Caco-2 (cell line): ENCODE measurements at places on chromosomes 12 and 14. TPM values are rescaled to one million over a fixed set of nuclear protein-coding genes. Genes with fewer than 3 reads are reported as not detected.

GRCh38 chr12:164207-164606 lies 49.8 kb downstream of the SLC6A12 start:
- DNase-seq: no peak
- H3K27ac ChIP-seq: no peak overlapping the region
- no peaks in the 10 kb centered on the region for H3K36me3 ChIP-seq
- H3K27me3 ChIP-seq: no peaks in the 10 kb centered on the region
- no peak overlapping the region for H3K4me3 ChIP-seq

- no peak overlapping the region for H3K4me3 ChIP-seq
- H3K27ac ChIP-seq: no peak overlapping the region
- H3K27me3 ChIP-seq: no peaks in the 10 kb centered on the region
- DNase-seq: no peak
- H3K4me1 ChIP-seq: no peaks in the 10 kb centered on the region
Observed at GRCh38 chr12:29066011-29066588, 83.0 kb upstream of the FAR2 start.

Gene VPS33A
- total RNA-seq: 34.9 and 36.5 TPM in 2 replicates

Gene RNASE2
- not detected in 2 replicates for total RNA-seq

Gene C1R
- total RNA-seq: 3.9 and 4.2 TPM in 2 replicates

Gene BDKRB1
- total RNA-seq: 0.18 TPM in 1 of 2 replicates, not detected in the other

DNA sequence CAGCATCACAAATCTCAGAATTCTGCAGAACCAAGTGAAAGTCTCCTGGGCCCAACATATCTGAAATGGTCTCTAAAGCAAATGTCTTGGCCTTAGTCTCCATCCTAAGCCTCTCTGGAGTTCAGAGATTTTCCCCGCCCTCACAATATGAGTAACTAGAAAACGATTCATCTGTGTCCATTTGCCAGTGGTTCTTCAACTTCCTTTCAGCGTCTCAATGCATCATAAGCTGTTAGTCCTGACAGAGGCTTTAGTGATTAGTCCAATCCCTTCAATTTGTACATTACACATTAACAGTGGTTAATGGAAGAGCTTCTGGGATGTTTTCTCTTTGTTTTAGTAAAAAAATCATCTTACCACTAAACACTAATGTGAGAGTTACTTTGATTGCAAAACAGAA lies 17.4 kb downstream of the NPC2 start:
- H3K36me3 ChIP-seq: no peaks in the 10 kb centered on the region
- no peak overlapping the region for H3K27ac ChIP-seq
- no peaks in the 10 kb centered on the region for H3K27me3 ChIP-seq
- no peak overlapping the region for H3K4me3 ChIP-seq
- H3K4me1 ChIP-seq: no peaks in the 10 kb centered on the region
